Lung microvascular endothelial cell (primary cell): ENCODE measurements at places on chromosomes 12 and 14. TPM values are rescaled to one million over a fixed set of nuclear protein-coding genes. Genes with fewer than 3 reads are reported as not detected.

The KRT7 gene
- 6.7 and 121 TPM in 2 replicates for total RNA-seq

The LMO3 gene
- under 0.01 TPM in 1 of 2 replicates, not detected in the other for total RNA-seq

The OTX2 gene
- total RNA-seq, result not detected in 2 replicates

The INHBE gene
- total RNA-seq, result not detected in 2 replicates
